Thymus (tissue), 14 donors: ENCODE measurements at places on chromosomes 12 and 14. TPM values are rescaled to one million over a fixed set of nuclear protein-coding genes. Genes with fewer than 3 reads are reported as not detected.

Gene PROX2
- total RNA-seq = 0.14 TPM

Gene FAM90A1
- total RNA-seq = 0.24 TPM

Gene TEX22
- total RNA-seq = 0.85 TPM

Gene HOXC10
- not detected for total RNA-seq

Gene KRT74
- 0.09 TPM for total RNA-seq

Gene GPRC5D
- total RNA-seq = not detected

Gene AP5M1
- 36.3 TPM for total RNA-seq

Gene MMP17
- 0.28 TPM for total RNA-seq

Gene HNRNPA1
- total RNA-seq = 762 TPM

Gene HOXC12
- 0.05 TPM for total RNA-seq

Gene SERPINA12
- 0.05 TPM for total RNA-seq
